ENCODE measurements at places on chromosomes 16 and 17.

DNA sequence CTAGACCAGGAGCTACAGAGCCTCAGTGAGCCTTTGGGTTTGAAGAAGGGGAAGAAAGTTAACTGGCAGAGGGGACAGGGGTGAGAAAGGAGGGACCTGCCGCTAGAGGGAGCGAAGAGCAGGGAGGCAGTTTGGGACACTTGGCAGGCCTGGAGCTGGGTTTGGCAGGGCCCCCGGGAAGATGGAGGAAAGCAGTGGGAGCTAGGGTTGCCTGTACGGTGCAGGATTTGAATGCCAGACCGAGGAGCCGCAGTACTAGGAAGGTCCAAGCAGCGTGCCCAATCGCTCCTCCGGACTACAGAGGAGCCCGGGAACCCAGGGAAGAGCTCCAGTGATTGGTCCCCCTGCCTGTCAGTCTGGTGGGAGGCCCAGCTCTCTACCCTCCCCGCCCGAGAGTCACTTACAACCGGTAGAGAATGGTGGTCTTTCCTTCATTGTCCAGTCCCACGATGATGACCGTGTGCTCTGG lies 1.3 kb downstream of the ARL5C start:
- DNase-seq, result peak; percentile 77

DNA sequence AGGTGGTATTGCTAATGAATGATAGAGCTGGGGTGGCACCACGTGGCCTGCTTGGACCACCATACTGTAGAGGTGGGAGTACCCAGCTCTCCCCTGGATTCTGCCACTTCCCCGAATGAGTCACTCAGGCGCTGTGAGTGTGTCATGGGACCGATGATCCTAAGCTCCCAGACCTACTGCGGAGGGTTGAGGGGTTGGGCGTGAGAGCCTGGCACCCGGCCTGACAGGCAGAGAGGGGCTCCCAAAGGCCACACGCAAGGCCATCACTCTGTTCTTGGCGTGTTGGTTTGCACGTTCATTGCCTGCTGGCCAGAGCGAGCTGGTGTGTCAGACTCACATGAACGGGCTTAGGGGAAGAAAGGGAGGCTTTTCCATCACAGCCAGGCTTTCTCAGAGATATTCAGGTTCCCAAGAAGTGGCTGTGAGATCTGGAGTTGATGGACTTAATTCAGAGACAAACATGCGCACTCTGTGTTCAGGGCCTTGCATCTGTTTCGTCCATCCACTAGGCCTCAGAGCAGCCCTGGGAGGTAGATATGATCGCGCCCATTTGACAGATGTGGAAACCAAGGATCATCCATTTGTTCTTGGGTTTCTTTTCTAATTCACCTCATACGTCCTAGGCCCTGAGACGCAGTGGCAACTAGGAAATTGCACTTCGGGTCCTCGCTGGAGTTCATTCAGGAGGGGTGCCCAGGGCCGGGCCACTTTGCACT lies 41.4 kb downstream of the CMIP start:
- no peak for DNase-seq

DNA sequence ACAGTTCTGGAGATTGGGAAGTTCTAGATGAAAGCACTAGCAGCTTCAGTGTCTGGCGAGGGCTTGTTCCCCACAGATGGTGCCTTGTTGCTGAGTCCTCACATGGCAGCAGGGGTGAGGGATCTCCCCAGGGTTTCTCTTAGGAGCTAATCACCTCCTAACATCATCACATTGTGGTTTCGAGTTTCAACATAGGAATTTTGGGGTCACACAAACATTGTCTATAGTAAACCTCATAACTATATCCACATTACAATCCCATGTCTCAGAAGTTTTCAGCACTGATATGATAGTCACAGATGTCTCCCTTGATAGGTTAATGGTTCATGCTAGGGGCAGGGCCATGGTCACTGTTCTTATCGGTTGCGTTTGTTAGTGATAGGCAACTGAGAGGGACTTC lies 13.8 kb downstream of the CLUAP1 start:
- DNase-seq, result no peak

DNA sequence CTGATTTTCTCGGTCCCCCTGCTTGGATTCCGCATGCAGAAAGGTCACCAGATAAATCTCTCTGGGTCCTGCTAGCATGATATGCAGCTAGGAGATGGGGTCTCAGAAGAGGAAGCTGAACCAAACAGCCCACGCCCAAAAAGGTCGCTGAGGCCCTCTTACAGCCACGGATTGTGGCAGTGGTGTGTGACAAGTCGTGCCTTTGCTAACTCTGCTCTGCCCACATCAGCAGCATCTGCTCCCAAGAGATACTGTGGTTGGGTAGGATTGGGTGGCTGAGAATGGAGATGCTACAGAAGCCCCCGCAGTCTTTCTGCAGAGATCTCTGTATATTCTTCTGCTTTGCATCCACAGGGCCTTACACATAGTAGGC lies 15.2 kb upstream of the SKAP1 start:
- no peak for DNase-seq

GRCh38 chr16:8975039-8975438 lies 11.3 kb upstream of the USP7 start:
- no peak for DNase-seq

DNA sequence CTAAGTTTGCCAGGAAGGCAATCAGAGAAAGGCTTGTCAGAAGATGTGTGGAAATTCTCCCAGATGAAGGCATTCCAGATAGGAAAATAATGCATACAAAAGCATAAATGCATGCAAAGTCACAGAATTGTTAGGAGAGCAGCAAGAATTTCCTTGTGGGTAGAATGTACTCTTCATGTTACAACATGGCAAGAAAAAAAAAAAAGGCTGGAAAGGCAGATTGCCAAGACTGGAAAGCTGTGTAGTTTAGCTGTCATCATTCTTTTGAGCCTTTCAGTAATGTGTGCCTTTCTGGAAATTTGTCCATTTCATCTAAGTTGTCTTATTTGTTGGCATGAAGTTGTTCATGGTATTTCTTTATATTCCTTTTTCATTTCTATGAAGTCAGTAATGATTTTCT lies 71.0 kb upstream of the EFCAB3 start:
- no peak for DNase-seq

GRCh38 chr17:29588562-29589411 lies 661 bp downstream of the GIT1 start:
- no peak for DNase-seq

Measured in stimulated activated CD4-positive, alpha-beta T cell treated with anti-CD3 and anti-CD28 coated beads, TNF-alpha, amount 100 ng/mL, for 48 hours (primary cell).